Activated CD4-positive, alpha-beta T cell treated with anti-CD3 and anti-CD28 coated beads, Interleukin-2, Interleukin-4, amounts not matched to agents 100 ng/mL and 50 ng/mL, durations not matched to agents 16 hours and 8 hours (primary cell): ENCODE measurements at places on chromosomes 1 and 21.

- peak; percentile 22 for DNase-seq
These were observed 388.7 kb downstream of the ST6GALNAC3 start for GRCh38 chr1:76463278-76463677.

GRCh38 chr1:222334026-222334680 is 213.8 kb downstream of the HHIPL2 start:
- DNase-seq, result peak; percentile 28

- no peak for DNase-seq
These were observed 14.8 kb upstream of the GPR88 start for GRCh38 chr1:100523038-100523652.

DNA sequence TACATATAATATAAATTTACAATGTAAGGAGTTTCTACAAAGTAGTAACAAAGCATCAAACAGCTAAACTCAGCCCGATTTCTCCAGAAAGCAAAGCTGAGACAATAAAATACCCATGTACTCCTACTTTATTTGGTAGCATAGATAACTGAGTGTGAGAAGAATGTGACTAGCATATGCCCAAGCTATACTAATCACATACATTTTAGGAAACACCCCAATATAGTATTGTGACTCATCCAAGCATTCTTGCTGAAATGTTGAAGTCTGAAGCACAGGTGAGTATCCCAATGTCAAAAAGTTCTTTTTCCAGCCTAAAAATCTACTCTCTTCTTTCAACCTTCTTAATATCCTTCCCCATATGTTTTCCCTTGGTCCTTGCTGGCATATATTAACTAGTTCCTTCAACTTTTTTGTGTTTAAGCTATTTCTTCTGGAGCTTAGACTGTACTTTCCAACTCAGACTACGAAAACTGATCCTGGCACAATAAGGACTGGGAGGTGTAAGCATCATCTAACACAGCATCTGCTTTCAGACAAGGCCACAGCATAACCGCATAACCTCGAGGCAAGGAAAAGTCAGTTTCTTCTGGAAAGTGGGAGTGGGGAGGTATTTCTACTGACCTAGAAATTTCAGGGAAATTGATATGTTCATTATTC is 163.0 kb upstream of the RNPC3 start:
- no peak for DNase-seq

- DNase-seq, result no peak
These were observed 87.7 kb upstream of the POU3F1 start for GRCh38 chr1:38134294-38134755.

- no peak for DNase-seq
These were observed 16.0 kb downstream of the TRIM62 start for GRCh38 chr1:33165809-33166208.

DNA sequence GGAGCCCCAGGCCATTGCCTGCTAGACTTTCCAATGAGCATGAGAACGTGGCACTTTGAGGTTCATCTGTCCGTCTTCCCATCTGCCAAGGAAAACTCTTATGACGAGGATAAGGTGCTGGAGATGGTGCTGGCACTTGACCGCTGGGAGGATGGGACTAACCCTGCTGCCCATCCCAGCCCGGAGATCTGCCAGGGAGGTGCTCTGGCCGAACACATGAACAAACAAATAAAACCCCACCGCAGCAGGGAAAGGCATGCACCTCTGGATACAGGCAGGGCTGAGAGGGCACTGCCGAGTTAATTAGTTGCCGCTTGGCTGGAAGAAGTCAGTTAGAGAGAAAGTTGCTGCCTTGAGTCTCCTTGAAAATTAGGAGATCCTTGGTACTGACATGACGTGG is 308.4 kb downstream of the AJAP1 start:
- no peak for DNase-seq

DNA sequence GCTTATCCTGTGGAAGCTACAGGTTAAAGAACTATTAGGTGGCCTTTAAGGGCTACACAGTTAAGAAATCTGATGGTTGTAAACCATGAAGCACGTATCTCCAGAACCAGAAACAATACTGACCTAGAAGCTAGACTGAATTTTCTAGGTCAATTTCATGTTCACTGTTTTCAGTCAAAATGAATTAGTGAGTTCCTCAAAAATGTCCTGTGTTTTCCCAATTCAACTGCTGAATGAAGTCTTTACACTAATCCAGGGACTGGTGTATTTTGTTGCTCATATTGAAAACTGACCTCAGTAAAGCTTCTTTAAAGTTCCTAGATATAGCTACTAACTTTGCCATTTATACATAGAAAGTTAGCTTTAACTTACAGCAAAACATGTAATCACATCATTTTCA is 6.0 kb downstream of the HNRNPU start:
- DNase-seq, result no peak

- no peak for DNase-seq
These were observed 31.7 kb downstream of the CNST start for GRCh38 chr1:246597971-246598370.
